ENCODE measurements at places on chromosomes 5 and 9. TPM values are rescaled to one million over a fixed set of nuclear protein-coding genes. Genes with fewer than 3 reads are reported as not detected.

GPR21 gene
- total RNA-seq: 0.37 TPM

PLEKHG4B gene
- 1.2 TPM for total RNA-seq

SHOC1 gene
- 0.06 TPM for total RNA-seq

DNA sequence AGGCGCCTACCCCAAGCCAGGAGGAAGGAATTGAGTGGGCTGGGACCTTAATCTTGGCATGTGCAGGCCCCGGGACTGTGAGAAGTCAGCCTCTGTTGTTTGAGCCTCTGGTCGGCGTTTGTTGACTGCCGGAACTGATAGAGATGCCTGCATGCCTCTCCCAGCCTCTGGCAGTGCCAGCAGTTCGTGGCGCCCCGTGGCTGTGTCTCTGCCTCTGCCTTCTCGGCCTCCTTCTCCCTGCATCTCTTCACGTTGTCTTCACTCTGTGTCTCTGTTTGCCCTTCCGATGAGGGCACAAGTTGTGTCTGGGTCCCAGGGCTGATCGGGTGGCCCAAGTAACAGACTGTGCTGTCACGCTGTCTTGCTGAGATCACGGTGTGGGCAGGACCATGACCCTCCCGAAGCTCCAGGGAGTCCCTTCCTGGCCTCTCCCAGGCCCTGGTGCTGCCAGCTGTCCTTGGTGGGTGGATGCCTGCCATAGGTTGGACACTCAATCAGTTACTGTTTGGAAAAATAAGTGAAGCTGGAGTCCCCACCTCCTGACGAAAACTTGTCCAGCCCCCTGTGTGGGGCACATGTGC lies 133.5 kb upstream of the LPCAT1 start:
- H3K27me3 ChIP-seq: peaks cover 16% of the 10 kb centered on the region
- DNase-seq: no peak
- H3K36me3 ChIP-seq: no peaks in the 10 kb centered on the region
- no peak overlapping the region for H3K4me3 ChIP-seq
- no peak overlapping the region for H3K27ac ChIP-seq

GRCh38 chr5:39479537-39479936 lies 54.8 kb upstream of the DAB2 start:
- H3K27me3 ChIP-seq: no peaks in the 10 kb centered on the region
- DNase-seq: no peak
- peaks cover 2% of the 10 kb centered on the region for H3K4me1 ChIP-seq
- no peak overlapping the region for H3K27ac ChIP-seq

- H3K27me3 ChIP-seq: no peaks in the 10 kb centered on the region
- no peaks in the 10 kb centered on the region for H3K36me3 ChIP-seq
- H3K4me1 ChIP-seq: peaks cover 28% of the 10 kb centered on the region
- DNase-seq: no peak
- no peak overlapping the region for H3K27ac ChIP-seq
These were observed 64.5 kb upstream of the GNA14 start for GRCh38 chr9:77712533-77713130.

- peaks cover 45% of the 10 kb centered on the region for H3K27me3 ChIP-seq
- no peaks in the 10 kb centered on the region for H3K36me3 ChIP-seq
- H3K27ac ChIP-seq: no peak overlapping the region
- no peak for DNase-seq
- H3K4me3 ChIP-seq: no peak overlapping the region
These were observed 4.2 kb upstream of the KCNIP1 start for GRCh38 chr5:170499621-170500020.

Data from left lung (tissue), 14 donors.